DMS79 treated with DMSO at 0.1 percent for 48 hours (cell line): ENCODE measurements at places on chromosomes 5 and 9.

GRCh38 chr5:179142434-179143198, 82.4 kb downstream of the ZNF354C start:
- no peak for DNase-seq

DNA sequence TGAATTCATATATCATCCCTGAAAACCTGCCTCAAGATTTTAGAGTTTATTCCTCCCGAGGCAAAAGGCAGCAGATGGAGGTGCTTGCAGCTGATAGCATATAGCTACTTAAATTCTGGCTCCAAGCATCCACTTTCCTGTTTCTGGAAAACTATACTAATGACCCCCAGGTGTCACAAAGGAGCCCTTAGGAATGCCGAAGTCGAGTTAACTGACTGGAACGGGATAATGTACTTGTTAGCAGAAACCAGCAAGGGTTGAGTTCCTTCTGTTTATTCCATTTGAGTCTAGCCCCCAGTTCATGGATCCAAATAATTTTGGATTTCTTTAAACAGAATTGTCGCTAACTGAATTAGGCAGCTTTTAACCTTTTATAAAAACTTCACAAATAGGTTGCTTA, 44.5 kb downstream of the PTTG1 start:
- DNase-seq, result no peak

GRCh38 chr5:68274847-68275651, 59.5 kb downstream of the PIK3R1 start:
- no peak for DNase-seq

DNA sequence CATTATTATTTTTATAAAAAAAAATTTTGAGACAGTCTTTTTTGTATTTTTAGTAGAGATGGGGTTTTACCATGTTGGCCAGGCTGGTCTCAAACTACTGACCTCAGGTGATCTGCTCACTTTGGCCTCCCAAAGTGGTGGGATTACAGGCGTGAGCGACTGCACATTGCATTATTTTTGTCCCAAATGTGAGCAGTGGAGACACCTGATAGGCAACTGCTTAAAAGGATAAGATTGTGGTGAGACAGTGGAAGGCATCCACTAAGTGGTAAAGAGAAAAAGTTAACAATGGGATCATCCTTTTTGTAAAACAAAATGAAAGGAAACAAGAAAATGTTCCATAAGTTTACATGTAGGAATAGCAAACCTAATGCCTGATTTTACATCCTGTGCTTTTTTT, 2.0 kb upstream of the CENPH start:
- DNase-seq, result no peak

DNA sequence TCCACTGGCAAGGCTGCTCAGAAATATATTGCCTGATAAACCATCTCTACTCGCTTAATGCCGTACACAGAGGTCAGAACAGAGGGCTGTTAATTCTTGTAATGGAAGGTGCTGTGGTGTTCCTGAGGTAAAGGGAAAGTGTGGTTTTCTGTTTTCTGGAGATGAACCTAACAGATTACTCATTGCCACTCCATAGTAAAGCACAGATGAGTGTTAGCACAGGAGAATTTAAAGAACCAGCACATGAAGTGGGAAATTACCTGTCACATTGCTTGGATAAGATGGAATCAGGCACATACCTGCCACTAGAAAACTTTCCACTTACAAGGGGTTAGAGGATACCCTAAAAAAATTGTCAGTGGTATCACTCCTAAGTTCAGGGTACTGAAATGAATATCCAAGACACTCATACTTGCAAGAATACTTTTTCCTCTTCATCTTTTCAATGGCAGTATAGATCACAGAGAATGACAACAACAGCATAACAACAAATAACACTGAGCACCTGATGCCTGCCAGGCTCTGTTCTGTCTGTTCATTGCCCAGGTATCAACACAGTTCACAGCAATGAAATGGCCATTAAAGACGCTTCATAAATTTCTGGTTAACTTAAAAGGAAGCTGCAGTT, 152.9 kb upstream of the GNA14 start:
- no peak for DNase-seq

GRCh38 chr9:116701940-116702642, 15.0 kb downstream of the TRIM32 start:
- no peak for DNase-seq

GRCh38 chr9:8850914-8851313, 1051.3 kb upstream of the DMAC1 start:
- DNase-seq, result no peak

GRCh38 chr9:34195143-34195542, 16.3 kb downstream of the UBAP1 start:
- DNase-seq, result no peak

DNA sequence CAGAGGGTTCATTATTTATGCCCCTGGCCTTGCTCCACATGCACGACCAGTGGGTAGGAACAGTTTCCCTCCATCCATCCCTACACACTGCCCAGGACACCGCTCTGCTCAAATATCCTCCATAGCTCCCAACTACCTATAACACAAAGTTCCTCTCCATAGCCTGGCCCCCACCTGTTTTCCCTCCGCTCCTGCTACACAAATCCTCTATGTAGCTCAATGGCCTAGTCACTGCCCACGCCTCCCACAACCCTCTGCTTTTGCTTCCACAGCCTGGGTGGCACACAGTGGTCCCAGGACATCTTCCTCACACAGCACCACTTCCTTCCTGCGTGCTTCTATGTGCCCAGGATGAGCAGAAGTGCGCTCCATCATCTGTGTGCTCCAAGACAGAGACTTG, 20.4 kb downstream of the REXO4 start:
- no peak for DNase-seq

DNA sequence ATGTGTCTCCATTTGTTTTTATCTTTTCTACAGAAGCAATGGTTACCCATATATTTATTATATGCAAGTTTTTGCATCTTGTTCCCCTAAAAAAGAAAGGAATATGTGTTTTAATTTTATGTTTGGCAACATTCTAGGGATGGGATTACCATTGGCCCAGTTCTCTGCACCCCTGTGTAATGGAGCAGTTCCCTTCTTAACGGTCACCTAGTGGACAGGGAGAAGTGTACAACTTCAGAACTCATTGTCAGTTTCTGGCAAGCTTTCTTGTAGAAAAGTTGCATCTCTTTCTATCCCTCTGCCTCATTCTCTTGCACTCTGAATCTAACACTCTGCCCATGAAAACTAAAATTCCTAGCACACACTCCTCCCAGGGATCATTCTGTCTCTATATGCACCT, 78.2 kb downstream of the DOCK8 start:
- DNase-seq, result no peak

DNA sequence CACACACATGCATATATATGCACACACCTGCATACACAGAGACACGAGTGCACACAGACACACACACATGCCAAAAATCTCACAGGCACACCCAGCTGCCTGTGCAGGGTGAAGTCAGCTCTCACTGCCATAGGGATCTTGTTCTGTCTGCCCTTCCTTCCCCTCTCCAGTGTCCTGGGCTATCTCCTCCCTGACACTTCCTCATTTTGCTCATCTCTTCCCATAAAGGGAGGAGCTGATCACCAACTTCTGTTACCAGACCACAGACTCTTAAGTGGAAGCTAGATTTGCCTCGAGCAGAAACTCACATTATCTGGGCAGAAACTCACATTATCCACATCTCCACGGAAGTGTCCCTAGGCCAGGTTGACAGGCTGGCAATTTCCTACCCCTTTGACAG, 28.7 kb downstream of the LCP2 start:
- DNase-seq, result no peak

GRCh38 chr5:32017692-32018367, 156.3 kb downstream of the GOLPH3 start:
- DNase-seq, result no peak

GRCh38 chr5:83471405-83472212, at the start of gene VCAN:
Gene VCAN, plus strand, starts transcription at chr5:83471744. Its CDS starts 11,775 bp downstream, at chr5:83483519.
- no peak for DNase-seq

DNA sequence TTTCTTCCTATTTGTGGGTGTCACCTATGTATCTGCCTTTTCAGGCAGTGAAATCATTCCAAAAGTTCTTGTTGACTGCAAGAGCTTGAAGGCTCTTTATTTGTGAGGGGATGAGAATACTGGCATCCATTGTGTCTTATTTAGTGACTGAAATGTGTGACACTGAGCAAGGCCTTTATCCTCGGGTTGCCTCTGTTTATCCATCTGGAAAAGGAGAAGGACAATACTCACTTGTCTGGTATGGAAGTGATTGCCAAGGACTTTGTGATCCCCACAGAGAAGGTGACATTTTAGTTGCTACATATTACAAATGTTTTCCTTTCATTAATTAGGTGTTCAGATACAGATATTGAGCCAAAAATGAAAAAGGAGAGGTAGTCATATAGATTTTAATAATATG, 80.2 kb downstream of the ARRDC3 start:
- no peak for DNase-seq

GRCh38 chr5:121497176-121497575, 354.5 kb upstream of the FTMT start:
- no peak for DNase-seq

GRCh38 chr9:35116539-35116897, 856 bp upstream of the ATOSB start:
- no peak for DNase-seq
